Transverse colon (tissue), 4 donors: ENCODE measurements at places on chromosomes 7 and 10.

DNA sequence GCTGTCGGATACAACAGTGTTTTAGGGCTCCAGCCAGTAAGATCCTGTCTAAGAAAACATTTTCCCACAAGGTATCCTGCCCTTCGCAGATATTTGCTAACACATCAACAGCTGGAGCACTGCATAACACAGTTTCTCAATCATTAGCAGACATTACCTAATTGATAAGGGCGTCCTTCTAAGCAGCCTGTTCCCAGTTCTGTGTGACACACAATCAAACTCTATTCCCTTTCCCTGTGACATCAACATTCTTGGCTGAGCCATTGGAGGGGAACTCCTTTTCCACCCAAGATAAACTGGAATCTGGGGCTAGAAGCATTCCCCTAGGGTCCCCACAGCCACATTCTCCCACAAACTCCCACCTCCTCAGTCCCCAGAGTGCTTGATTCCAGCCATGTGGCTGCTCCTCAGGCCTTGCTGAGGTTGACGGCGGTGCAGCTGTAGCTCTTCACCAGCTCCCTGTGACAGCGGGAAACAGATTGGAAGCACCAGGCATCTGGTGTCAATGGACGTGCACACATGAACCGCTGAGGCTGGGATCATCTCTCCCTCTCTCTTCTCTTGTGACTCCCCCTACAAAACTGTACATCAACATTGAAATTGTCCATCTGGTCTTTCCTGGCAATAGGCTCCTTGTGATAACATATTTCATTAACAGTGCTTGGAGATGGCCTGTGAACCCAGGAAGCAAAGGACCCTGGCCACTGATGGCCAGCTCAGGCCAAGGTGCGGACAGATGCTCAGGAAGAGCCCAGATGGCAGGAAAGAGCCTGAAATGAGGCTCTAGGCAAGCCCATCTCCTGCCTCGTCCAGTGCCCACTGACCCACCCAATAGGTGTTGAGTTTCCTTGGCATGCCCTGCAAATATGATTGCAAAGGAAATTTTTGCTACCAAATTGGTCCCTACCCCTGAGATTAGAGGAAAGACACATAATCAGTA, 131.1 kb upstream of the TBX20 start:
- no peak for DNase-seq

- DNase-seq, result no peak
Measured at GRCh38 chr7:109836016-109836415, 1254.9 kb upstream of the LRRN3 start.

- no peak for DNase-seq
Measured at GRCh38 chr7:116950889-116951351, 2.4 kb upstream of the ST7 start.

- no peak for DNase-seq
Measured at GRCh38 chr7:95865716-95866371, 93.5 kb downstream of the DYNC1I1 start.

- DNase-seq, result no peak
Measured at GRCh38 chr10:85666102-85666501, 700.5 kb downstream of the GRID1 start.

- DNase-seq, result no peak
Measured at GRCh38 chr10:25813511-25813910, 120.5 kb upstream of the MYO3A start.

DNA sequence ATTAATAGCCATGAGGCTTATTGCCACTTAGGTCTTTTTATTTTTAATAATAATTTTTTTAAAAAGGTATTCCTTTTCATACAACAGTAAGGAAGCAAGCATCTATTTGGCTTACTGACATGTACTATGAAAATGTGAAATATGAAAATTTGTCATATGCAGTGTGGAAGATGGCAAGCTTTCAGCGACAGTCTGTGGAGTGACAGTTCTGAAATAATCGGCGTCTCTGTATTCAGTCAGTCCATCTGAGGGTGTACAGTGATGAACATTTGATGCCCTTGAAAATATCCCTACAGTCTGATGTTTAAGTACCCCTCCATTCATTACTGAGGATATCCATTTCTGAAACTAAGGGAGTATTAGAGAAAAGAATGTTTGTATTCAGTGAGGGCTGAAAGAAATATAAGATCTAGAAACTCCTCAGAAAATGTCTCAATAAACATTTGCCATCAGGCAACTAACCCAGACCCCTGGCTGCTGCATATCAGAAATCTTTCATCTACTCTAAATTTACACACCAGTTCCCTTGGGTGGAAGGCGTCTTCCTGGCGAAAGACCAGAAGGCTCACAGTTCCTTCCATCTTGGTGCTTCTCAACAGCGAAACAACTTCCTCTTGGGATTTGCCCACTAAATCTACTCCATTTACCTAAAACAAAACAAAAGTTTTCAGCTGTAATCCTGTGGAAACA, 440.6 kb downstream of the PARD3 start:
- DNase-seq, result no peak

- DNase-seq, result no peak
Measured at GRCh38 chr7:24800073-24800472, 42.8 kb upstream of the GSDME start.

DNA sequence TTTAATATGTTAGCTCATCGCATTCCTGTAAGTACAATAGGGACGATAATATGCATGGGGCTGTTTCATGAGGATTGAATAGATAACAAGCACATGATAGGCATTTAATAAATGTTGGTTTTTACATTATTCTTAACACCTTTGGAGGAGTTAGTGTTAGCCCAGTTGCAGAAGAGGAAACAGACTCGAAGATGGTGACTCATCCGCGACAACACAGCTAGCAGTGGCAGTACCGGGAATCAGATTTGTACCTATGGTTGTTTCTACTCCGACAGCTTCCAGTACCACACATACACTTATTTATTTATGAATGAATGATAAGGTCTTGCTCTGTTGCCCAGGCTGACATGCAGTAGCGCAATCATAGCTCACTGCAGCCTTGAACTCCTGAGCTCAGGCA, 2.9 kb downstream of the LRMDA start:
- DNase-seq, result no peak

- DNase-seq, result no peak
Measured at GRCh38 chr10:49760789-49761188, 1.3 kb downstream of the OGDHL start.

- peak; percentile 78 for DNase-seq
Measured at GRCh38 chr7:621572-622285, 102.1 kb upstream of the PDGFA start.

DNA sequence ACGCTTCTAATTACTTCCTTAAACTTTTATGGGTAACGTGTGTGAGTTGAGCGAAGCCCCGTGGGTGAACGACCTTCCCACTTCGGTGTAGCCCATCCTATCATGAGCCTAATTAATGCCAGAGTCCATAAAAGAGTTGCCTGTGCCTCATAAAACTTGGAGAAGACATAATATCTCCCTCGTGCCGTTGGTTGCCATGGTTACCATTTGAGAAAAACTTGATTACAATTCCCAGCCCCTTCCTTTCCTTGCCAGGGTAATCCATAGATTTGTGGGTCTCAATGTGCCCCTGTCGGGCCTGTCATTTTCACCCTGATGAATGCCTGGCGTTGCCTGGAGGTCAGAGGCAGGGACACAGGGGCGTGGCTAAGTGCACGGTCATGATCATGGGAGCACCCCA, 127.1 kb downstream of the GLRX3 start:
- no peak for DNase-seq

DNA sequence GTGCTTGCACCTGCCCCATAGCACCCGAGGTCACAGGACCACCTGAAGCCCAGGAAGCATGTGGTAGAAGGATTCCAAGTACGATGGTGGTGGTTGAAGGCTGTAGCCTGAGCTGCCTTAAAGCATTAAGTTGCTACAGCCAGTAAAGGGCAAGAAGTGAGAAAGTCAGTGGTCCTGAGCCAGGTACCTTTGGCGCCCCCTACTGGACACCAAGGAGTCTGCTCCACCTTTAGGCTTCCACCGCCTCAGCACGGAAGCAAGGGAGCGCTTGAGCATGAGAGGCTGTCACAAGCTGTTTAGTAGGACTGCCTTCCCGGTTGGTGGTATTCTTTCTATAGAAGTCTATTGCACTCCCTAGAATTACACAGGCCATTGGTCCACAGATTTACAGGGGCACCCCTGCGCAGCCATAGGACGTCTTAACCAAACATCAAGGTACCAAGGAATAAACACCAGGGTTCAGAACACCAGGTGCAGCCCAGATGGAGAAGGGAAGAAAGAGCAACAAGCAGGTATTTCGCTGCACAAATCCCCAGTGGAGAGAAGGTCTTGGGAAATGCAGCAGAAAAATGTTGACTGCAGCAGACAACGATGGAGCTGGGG, 2.2 kb downstream of the CRTAC1 start:
- peak; percentile 57 for DNase-seq

GRCh38 chr10:78542141-78542489, 508.5 kb downstream of the RPS24 start:
- DNase-seq, result no peak

DNA sequence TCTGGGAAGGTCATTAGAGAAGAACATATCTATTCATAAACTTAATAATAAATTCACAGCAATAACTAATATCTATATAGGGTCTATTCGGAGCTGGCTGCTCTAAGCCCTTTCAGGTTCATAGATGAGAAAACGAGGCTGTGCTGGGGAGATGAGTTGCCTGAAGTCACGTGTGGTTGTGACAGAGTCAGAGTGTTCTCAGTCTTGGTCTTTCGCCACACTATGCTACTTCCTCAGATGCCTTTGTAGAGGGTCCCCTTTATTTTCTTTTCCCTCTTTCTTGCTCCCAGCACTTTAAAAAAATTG, 43.7 kb upstream of the FAM180A start:
- no peak for DNase-seq

DNA sequence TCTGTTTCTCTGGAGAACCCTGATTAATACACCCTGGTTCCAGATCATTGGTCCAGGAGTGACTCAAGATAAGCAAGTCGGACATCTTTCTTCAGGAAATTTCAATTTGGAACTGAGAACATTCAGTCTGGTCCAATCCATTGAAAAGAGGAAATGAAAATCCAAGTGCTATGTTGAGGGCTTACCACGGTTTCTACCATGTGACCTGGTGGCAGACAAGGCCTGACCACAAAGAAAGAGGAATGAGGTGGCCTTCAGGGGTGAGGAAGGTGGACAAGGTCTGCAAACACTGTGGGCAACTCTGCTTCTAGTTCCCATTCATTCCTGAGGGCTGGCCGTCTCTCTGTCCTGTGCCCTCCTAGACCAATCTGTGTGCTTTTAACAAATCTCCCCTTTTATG, 149.2 kb upstream of the GHITM start:
- DNase-seq, result peak; percentile 12

GRCh38 chr7:157519798-157520244, 183.0 kb downstream of the DNAJB6 start:
- no peak for DNase-seq

GRCh38 chr7:77606562-77606961, 69.5 kb downstream of the PTPN12 start:
- no peak for DNase-seq

- DNase-seq, result no peak
Measured at GRCh38 chr7:80415522-80415921, 96.3 kb downstream of the GNAT3 start.

DNA sequence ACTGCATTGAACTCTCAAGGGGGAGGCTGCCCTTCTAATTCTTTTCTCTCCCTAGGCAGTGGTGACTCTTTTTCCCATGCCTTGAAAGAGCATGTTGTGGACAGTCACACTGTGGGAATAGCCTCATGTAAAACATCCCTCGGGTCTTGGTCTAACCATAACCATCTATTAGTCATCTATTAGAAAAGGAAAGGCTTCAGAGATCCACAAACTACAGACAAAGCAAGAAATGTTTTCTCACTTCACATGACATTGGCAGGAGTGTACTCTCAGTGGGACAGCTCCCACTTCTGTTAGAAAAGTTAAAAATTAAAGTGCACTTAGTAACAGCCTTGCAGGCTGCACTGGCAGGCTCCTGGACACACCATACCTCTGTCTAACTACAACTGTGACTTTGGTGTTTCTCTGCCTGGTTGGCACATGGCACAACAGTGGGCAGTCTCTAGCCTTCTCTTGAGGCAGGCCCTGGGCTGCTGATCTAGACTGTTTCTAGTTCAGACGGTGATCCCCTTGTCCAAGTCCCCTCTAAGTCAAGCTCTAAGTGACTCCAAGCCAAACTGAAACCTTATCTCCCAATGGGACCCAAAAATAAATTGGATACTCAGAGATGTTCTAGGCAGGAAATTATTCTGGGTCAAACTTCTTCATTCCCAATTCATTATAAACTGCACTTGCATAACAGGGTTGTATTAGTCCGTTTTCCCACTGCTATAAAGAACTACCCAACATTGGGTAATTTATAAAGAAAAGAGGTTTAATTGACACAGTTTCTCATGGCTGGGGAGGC, 57.9 kb upstream of the ITGB1 start:
- no peak for DNase-seq

GRCh38 chr10:120688928-120689327, 162.2 kb upstream of the WDR11 start:
- no peak for DNase-seq

DNA sequence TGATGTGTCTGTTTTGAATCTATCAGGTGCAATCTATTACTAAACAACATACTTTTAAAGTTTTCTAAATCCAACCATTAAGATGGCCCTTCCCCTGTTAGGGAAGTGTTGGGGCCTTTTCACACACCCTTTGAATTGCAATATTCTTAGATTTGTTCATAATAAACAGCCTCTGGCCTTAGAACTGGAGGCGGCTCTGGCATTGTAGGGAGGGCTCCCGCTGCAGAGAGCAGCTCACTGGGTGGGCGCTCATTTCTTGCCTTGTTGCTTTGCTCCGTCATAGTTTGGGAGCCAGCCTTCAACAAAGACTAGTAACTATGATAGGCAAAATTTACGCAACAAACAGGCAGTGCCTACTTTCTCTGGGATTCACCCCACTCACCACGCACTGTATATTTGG, 4.2 kb upstream of the HOXA10 start:
- peak; percentile 20 for DNase-seq

GRCh38 chr7:131557652-131558385, 1.4 kb upstream of the PODXL start:
- DNase-seq, result peak; percentile 18

DNA sequence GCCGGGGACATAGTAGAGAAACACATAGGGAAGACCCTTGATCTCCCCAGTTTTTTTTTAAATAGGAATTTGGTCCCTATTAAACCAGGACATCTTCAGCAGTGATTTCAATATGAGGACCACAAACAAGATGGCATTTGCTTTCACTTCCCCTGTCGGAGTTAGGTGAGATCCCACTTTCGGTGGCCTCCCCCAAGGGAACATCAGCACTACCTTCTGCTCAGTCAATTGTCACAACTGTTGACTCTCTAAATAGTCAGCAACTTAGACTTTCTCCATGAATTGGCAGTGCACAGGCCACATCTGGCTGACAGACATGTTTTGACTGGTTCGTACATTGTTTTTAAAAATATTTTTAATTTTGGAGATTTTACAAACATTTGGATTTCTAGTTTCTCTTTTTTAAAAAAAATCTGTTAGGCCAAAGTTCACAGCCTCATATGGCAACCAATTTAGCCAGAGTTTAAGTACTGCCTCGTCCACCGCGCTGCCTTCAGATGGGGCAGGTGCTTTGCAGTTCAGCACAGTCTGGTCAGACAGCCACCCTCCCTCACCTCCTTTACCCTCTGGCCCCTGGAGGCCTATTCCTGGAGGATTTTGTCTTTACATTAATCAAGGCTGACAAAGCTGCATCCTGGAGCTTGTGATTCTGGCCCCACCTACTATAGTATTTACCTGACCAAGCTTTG, 139.2 kb upstream of the PRR15 start:
- DNase-seq, result no peak

GRCh38 chr10:74032900-74033655, 35.2 kb downstream of the VCL start:
- no peak for DNase-seq
